ENCODE measurements at places on chromosomes 2 and 18.

DNA sequence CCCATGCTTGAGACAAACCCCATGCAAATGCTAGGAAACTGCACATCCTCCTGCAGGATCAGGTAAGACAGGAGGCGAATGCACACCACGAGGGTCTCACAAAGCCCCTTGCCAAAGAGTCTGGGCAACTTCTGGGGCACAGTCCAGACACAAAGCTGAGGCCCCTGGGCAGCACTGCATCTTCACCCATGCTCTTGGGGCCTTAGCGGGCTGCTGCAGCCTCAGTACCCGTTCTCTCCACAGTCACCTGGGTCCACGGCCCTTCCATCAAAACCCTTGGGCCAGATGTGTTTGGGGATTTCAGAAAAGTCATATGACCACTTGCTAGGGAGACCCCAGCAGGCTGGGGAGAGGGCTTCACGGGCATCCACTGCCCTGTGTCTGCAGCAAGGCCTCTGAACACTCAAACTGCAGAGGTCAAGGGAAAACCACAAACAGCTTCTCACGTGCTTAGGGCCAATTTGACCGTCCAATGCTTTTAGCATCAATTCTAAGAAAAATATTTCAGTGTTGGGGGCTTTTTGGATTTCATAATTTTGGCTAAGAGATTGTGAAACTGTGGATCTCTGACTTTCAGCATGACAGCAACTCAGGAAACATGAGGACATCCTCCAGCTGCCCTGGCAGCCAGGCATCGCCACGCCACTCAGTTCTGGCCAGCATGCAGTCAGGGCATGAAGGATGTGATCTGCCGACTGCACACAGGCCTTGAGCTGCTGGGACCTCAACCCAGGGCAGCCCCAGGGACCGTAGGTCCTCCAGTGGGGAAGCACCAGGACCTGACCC, 20.0 kb downstream of the PASK start:
- DNase-seq, result no peak

DNA sequence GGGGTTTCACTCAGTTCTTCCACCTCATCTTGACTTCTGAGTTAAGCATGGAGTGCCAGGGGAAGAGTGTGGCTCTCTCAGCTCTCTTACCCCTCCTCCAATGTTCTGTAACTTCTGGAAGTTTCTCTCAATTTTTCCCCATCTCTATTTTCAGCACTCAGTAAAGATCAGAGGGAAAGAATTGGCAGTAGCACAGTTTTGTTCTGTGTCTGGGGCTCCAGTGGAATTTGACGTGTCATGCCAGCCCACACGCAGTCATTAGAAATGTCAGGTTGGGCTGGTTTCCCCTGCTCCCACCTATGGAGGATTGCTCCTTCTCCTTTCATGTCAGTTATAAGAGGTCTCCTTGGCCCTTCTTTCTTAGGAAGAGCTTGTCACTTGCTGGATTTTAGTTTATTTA, 104.6 kb upstream of the COL3A1 start:
- no peak for DNase-seq

DNA sequence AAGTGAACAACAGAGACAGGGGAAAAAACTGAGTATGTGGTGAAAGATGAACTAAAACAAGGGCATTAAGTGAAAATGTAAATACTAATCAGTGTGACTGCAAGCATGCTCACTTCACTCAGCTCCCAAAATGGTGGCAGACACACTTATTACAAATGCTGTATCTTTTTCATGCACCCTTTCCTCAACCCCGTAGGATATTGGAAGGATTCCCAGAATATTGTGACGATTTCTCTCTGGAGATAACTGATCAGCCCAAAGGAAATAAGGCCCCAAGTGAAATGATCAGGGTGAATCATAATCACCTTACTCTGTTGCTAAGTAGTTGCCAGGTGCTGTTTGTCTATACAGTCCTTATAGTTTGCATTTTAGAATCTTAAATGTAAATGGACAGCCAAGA, 138.9 kb upstream of the IL1R2 start:
- no peak for DNase-seq

- no peak for DNase-seq
Observed at GRCh38 chr2:157858846-157859245, 17.3 kb downstream of the ACVR1 start.

DNA sequence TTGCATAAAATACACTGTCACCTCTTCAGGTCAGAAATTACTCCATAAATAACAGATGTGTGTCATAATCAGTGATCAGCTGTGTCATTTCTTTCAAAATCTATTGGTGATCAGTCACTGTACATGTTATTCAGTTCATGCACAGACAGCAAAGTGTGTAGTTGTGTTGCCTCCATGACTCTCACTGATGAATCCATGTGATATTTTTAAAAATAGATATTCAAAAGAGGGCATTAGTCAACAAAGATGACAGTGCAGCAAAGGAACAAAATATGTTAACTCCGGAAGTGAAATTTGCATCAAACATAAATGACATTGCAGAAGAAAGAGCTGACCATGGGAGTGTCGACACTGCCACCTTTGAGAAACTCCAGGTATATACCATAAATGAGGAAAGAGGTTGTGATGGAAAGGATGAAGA, 17.1 kb upstream of the MCM6 start:
- DNase-seq, result no peak

GRCh38 chr2:183541766-183542165, 417.5 kb downstream of the NUP35 start:
- no peak for DNase-seq

GRCh38 chr18:1090758-1091157, 186.1 kb downstream of the ADCYAP1 start:
- DNase-seq, result no peak

- DNase-seq, result no peak
Observed at GRCh38 chr2:51013933-51014526, 17.9 kb downstream of the NRXN1 start.

DNA sequence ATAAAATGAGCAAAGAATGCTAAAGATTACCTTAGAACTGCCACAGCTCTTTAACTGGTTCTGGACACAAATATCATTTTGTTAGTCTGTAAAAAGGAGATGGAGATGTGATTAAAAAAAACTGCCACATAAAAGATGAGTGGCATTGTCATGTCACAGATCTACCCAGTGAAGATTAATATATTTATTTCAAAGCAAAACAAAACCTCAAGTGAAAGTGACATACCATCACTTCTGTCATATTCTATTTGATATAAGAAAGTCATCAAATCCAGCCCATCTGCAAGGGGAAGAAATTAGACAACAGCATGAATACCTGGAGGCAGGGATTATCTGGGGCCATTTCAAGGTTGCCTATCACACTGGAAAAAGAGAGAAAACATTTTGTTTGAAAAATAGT, 417.6 kb upstream of the LRRTM4 start:
- DNase-seq, result no peak

Data from T-helper 9 cell (primary cell).